Body of pancreas (tissue), 4 donors: ENCODE measurements at places on chromosomes 16 and 17.

DNA sequence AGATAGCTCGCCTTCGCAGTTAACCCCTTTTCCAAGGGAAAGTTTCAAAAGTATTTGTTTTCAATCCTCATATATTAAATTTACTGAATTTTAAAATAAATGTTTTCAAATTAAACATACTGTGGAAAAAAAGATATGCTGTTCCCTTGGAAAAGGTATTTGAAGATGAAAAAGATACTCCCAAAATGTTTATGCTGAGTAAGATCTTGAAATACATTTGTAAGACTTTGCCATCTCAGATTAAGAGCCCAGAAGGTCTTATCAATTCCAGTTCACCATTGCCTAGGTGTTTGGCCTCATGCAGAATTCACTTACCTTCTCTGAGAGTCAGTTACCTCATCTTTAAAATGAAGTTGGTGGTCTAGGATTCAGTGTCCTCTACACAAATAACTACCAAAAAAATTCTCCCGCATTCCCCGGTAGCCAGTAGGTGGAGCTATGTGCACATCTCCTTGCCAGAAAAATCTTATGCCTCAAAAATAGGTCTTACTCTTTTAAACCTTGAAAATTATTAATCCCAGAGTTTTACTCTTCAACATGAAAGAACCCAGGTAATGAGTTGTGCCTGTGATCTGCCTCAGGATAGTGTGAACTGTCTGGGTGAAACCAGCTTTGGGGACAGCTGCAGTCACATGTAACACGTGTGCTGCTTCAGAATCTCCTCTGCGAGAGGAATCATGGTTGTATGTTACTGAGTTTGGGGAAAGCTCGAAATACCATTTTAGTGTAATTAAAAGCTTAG lies 178.3 kb downstream of the MRTFB start:
- DNase-seq, result peak; percentile 49

- no peak for DNase-seq
These were observed 182.8 kb upstream of the TOX3 start for GRCh38 chr16:52729731-52730130.

- DNase-seq, result no peak
These were observed 6.3 kb upstream of the RGS9 start for GRCh38 chr17:65130832-65131231.

GRCh38 chr17:48722915-48723422 lies at the start of gene PRAC2:
PRAC2 (plus strand) TSS chr17:48723185; CDS start chr17:48724411, 1,226 bp downstream.
- DNase-seq, result no peak

- peak; percentile 9 for DNase-seq
These were observed 5.4 kb downstream of the KCTD5 start for GRCh38 chr16:2687531-2688308.
